SJSA1 (cell line): ENCODE measurements at places on chromosomes 12 and 14. TPM values are rescaled to one million over a fixed set of nuclear protein-coding genes. Genes with fewer than 3 reads are reported as not detected.
A peak's percentile ranks its signal among the peaks of the same experiment; 100 is the strongest.

DNA sequence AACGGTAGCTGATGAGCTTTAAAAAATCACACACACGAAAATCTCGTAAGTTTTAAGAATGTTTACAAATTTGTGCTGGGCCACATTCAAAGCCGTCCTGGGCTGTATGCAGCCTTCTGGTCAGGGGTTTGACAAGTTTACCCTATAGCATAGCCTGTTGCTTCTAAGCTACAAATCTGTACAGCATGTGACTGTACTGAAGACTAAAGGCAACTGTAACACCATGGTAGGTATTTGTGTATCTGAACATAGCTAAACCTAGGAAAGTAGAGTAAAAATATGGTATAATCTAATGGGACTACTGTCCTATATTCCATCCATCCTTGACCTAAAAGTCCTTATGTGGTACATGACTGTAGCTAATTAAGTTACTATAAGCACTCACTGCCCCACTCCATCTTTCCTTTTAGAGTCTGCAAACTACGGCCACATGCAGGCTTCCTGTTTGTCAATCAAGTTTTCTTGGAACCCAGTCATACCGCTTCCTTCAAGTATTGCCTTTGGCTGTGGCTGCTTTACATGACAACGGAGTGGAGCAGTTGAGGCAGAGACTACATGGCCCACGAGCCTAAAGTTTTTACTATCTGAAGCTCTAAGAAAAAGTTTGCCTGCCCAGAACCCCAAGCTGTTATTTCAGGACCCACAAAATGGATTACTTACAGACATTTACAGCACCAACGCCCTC is 18.5 kb downstream of the KRT7 start:
- H3K4me3 ChIP-seq, result no peak overlapping the region
- H3K27ac ChIP-seq, result no peak overlapping the region
- DNase-seq, result no peak
- H3K36me3 ChIP-seq, result no peaks in the 10 kb centered on the region

PTPN11 gene
- total RNA-seq, result 88.8 and 124 TPM in 2 replicates

DNA sequence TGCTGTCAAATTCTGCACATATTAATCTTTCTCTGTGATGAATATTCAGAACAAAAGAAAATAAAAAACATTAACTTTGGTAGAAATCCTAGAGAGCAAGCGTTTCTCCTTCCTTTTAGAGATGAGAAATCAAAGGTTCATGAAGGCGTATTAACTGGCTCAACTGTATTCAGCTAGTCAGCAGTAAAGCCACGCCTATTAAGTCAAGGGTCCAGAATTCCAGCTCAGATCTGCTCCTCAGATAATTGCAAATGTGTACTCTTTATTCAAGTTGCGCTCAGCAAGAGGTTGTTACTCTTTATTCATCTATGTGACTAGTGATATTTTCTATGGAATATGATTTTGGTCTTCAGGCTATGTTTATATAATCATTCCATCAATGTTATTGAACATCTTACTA is 13.1 kb upstream of the POC1B start:
- no peaks in the 10 kb centered on the region for H3K36me3 ChIP-seq
- peaks cover 12% of the 10 kb centered on the region for H3K4me1 ChIP-seq
- no peak overlapping the region for H3K4me3 ChIP-seq
- H3K27ac ChIP-seq, result no peak overlapping the region
- DNase-seq, result no peak

GRIN2B gene
- total RNA-seq, result not detected in 2 replicates

FAM90A1 gene
- total RNA-seq, result not detected in 2 replicates

DNA sequence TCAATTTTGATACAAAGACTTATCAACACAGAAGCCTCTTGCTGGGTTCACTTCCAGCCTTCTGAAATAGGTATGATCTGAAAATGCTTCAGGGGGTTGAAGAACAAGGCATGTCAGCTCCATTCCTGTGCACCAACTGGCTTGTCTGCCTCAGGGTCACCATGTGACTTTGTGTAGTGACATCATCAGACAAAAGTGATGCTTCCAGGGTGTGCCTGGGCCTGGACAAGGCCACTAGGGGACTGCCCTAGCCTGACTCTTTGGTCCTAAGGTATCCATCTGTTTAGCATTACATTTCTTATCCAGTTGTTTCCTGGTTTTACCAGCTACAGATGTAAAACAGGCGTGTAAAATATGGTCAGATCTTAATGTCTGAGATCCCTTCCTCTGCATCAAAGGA is 155.6 kb downstream of the CAND1 start:
- H3K36me3 ChIP-seq, result no peaks in the 10 kb centered on the region
- H3K4me3 ChIP-seq, result no peak overlapping the region
- H3K4me1 ChIP-seq, result peaks cover 11% of the 10 kb centered on the region
- H3K27ac ChIP-seq, result no peak overlapping the region
- H3K27me3 ChIP-seq, result no peaks in the 10 kb centered on the region

DHH gene
- not detected in 2 replicates for total RNA-seq

DNA sequence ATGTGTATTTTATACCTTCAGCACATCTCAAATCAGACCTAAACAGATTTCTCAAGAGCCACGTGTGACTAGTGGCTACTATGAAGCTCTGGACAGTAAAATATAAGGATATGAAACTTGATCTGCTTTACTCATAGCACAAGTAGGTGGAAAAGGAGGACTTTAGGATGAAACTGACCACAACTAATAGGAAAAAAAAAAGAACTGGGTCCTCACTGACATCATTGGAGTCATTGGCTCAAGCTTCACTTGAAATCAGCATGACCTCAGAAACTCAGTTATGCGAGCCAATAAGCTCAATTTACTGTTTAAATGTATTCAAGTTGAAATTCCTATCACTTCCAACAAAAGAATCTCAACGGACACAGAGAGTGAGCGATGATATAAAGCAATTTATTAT is 34.1 kb upstream of the CIT start:
- no peak overlapping the region for H3K4me3 ChIP-seq
- no peak for DNase-seq
- 0 out of 2 replicates have a peak, but pooled peaks cover 3% of the 10 kb centered on the region for H3K27me3 ChIP-seq
- no peak overlapping the region for H3K27ac ChIP-seq
- no peaks in the 10 kb centered on the region for H3K36me3 ChIP-seq

SLC4A8 gene
- total RNA-seq, result 6.2 and 29.0 TPM in 2 replicates

DNA sequence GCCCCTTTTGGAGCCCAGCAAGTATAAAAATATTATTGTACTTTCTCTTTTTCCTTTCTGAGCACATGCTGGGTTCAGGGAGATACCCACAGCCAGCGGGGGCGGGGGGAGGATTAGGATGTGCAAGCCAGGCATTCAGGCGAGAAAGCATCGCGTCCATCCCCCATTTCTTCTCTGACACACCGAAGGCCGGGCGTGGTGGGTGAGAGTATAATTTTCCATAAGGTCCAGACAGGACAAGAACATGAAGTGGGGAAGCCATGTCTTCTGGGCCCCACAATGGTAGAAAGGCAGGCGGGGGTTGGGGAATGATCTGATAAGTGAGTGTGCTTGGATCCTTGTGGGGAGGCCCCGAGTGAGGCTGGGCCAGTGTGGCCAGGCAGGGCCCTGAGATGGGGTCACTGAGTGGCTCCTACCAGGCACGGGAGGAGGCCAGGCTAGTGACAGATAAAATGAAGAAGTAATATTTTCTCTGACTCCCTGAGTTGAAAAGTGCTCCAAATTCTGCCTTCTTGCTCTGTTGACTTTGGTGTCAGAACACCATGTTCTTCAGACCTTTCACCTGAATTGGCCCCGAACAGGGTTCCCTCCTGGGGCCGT is 10.7 kb upstream of the LRTM2 start:
- H3K4me3 ChIP-seq, result no peak overlapping the region
- H3K27me3 ChIP-seq, result peaks cover 33% of the 10 kb centered on the region
- DNase-seq, result no peak
- H3K27ac ChIP-seq, result no peak overlapping the region
- no peaks in the 10 kb centered on the region for H3K36me3 ChIP-seq
- 0 out of 2 replicates have a peak, but pooled peaks cover under 1% of the 10 kb centered on the region for H3K4me1 ChIP-seq

MIA2 gene
- total RNA-seq, result 10.4 and 19.2 TPM in 2 replicates

DNA sequence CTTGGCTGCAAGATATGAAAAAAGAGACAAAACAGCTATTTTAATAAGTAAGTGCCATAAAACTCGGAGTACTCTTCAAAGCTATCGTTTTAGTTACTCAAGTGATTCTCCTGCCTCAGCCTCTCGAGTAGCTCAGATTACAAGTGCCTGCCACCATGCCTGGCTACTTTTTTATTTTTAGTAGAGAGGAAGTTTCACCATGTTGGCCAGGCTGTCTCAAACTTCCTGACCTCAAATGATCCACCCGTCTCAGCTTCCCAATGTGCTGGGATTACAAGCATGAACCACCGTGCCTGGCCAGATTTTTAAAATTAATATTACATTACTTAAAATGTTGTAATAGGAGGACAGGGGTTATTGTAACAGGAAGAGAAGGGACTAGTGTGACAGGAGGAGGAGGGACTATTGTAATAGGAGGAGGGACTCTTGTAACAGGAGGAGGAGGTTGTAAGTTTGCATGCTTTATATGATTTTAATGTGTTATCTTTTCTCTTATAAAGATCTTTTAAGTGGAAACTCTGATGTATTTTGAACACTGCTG is 61.3 kb downstream of the KITLG start:
- H3K36me3 ChIP-seq, result no peaks in the 10 kb centered on the region
- H3K27ac ChIP-seq, result no peak overlapping the region
- H3K4me1 ChIP-seq, result no peaks in the 10 kb centered on the region
- no peaks in the 10 kb centered on the region for H3K27me3 ChIP-seq
- H3K4me3 ChIP-seq, result no peak overlapping the region
- no peak for DNase-seq

DNA sequence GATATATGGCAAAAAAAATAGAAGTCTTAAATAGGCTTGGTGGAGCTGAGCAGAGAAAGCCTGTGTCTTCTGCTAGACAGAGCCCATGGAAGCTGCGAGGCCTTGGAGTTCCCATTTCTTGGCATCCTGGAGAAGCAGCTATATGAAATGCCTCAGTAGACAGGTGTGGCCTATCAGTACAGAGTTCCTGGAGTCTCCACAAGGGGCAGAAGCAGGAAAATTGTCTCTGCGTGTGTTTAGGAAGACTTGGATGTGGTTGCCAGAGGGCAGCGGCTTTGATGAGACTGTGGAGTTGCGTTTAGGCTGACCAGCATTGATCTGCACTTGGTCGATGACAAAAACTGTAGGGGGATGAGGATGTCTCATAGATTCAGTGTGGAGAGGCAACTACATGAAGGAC is 334.5 kb upstream of the SEL1L start:
- H3K36me3 ChIP-seq, result no peaks in the 10 kb centered on the region
- H3K27me3 ChIP-seq, result no peaks in the 10 kb centered on the region
- no peak for DNase-seq
- H3K4me3 ChIP-seq, result no peak overlapping the region
- no peaks in the 10 kb centered on the region for H3K4me1 ChIP-seq

PEX5 gene
- total RNA-seq, result 18.7 and 24.8 TPM in 2 replicates

DNA sequence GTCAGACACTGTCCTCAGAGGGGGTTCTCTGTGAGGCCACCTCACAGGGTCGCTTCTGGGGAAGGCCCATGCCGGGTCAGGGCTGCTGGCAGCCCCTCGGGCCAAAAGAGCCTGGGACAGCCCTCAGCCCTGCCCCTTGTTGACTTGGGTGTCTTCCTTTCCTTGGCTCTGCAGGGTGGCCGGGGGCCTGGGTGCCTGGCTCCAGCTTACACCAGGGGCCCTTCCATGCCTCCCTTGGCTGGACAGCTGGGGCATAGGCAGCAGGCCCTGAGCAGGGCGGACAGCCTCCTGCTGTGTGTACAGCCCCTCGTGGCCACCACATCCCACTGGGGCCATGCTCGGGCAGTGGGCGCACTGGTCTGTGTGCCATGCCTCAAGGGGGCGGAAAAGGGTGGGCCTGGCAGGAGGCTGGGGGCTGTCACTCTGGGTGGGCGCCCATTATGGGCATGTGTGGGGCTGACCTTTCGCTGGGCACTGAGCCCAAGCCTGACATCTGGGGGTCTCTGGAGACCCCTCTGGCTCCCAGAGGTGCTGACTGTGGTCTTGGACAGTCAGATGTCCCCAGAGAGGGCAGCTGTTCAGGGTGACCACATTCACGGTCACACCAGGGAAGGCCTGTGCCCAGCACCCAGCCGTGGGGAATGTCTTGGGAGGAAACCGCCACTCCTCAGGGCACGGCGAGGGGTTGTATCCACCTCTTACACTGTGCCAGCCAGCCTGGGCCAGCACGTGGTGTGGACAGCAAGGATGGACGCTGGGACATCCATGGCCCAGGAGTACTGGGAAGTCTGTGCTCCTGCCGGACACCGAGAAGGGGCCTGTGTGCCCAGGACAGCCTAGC is 313.3 kb downstream of the TMEM121 start:
- DNase-seq, result no peak
- no peaks in the 10 kb centered on the region for H3K36me3 ChIP-seq
- H3K27ac ChIP-seq, result no peak overlapping the region
- H3K27me3 ChIP-seq, result no peaks in the 10 kb centered on the region
- no peaks in the 10 kb centered on the region for H3K4me1 ChIP-seq
- no peak overlapping the region for H3K4me3 ChIP-seq

RHEBL1 gene
- 0.34 and 2.5 TPM in 2 replicates for total RNA-seq

TBC1D30 gene
- 0.19 TPM in 1 of 2 replicates, not detected in the other for total RNA-seq

MBIP gene
- 11.8 and 16.7 TPM in 2 replicates for total RNA-seq

GRCh38 chr14:75654127-75654732 is 6.4 kb downstream of the ERG28 start:
- peak; percentile 52 for DNase-seq
- H3K27ac ChIP-seq, result no peak overlapping the region
- H3K27me3 ChIP-seq, result no peaks in the 10 kb centered on the region
- peaks cover under 1% of the 10 kb centered on the region for H3K4me1 ChIP-seq
- peaks cover 18% of the 10 kb centered on the region for H3K36me3 ChIP-seq

GRCh38 chr12:28563936-28564335 is 373.7 kb downstream of the CCDC91 start:
- no peak for DNase-seq
- H3K4me1 ChIP-seq, result peaks cover 12% of the 10 kb centered on the region
- no peaks in the 10 kb centered on the region for H3K27me3 ChIP-seq

GRCh38 chr12:56759263-56759908 is 3.7 kb upstream of the HSD17B6 start:
- peaks cover 13% of the 10 kb centered on the region for H3K4me1 ChIP-seq
- no peaks in the 10 kb centered on the region for H3K36me3 ChIP-seq
- no peaks in the 10 kb centered on the region for H3K27me3 ChIP-seq
- H3K27ac ChIP-seq, result no peak overlapping the region
- H3K4me3 ChIP-seq, result no peak overlapping the region

SIX6 gene
- not detected in 2 replicates for total RNA-seq

GRCh38 chr12:91120781-91121180 is 9.5 kb upstream of the LUM start:
- no peak for DNase-seq
- no peaks in the 10 kb centered on the region for H3K4me1 ChIP-seq
- no peak overlapping the region for H3K4me3 ChIP-seq

TUBA1B gene
- 4,389 and 5,186 TPM in 2 replicates for total RNA-seq
